ENCODE measurements at places on chromosomes 3 and 15.

DNA sequence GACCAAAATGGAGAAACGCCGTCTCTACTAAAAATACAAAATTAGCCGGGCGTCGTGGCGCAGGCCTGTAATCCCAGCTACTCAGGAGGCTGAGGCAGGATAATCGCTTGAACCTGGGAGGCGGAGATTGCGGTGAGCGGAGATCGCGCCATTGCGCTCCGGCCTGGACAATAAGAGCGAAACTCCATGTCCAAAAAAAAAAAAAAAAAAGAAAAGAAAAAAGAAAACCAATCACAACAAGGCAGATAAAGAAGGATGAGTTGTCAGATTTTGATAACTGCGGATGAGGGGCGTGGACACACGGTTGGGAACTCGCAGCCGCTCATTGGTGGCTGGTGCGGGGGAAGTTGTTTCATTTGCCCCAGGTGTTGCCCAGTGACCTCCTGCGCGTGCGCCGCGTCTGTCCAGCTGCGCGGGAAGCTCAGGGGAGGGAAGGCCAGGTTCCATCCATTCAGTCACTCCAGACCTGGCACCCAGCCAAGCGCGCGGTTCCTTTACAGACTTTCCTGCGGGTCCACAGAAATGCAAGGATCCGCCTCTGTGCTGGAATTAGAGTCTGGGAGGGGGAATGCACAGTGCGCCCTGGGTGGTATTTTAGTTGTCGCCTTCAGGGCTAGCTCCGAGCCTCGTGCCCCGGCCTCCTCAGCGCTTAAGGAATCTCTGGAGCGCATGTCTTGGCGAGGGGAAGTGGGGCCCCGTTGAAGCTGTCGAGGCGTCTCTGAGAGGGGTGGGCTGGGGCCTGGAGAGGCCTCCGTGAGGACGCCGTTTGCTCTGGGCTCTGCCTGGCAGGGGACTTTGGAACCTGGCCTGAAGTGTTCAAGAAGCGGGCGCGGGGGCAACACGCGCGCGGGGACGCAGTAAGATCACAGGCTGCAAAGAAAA lies 708 bp upstream of the GCHFR start:
- DNase-seq, result no peak

DNA sequence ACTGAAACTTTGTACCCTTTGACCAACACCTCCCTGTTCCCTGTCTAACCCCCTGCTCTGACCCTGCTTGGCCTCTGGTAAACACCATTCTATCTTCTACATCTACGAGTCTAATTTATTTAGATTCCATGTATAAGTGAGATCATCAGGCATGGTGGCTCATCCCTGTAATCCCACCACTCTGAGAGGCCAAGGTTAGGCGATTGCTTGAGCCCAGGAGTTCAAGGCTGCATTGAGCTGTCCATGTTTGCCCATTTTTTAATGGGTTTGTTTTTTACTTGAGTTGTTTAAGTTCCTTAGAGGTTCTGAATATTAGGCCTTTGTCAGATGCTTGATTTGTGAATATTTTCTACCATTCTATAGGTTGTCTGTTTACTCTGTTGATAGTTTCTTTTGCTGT lies 16.9 kb downstream of the FBXW12 start:
- DNase-seq, result no peak

DNA sequence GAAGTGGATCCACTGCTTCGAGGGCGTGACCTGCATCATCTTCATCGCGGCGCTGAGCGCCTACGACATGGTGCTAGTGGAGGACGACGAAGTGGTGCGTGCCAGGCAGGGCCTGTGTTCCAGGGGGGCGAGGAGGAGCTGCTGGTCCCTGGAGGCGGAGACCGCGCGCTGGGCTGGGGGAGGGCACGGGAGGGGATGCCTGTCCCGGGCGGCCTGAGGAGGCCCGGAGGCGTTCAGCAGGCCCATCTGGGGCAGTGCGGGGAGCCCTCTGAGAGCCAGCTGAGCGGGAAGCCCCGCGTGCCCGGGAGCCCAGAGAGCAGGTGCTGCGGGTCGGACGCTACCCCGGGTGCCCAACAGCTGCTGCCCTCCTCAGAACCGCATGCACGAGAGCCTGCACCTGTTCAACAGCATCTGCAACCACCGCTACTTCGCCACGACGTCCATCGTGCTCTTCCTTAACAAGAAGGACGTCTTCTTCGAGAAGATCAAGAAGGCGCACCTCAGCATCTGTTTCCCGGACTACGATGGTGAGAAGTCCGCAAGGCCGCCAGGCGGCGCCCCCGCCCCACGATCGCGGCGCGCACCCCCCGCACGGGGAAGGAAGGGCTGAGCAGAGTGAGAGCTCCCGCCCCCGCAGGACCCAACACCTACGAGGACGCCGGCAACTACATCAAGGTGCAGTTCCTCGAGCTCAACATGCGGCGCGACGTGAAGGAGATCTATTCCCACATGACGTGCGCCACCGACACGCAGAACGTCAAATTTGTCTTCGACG lies 2.9 kb downstream of the GNAT1 start:
- no peak for DNase-seq

- no peak for DNase-seq
Measured at GRCh38 chr15:59687836-59688235, 1.3 kb downstream of the BNIP2 start.

- no peak for DNase-seq
Measured at GRCh38 chr15:48437178-48437577, 105.9 kb downstream of the DUT start.

- DNase-seq, result no peak
Measured at GRCh38 chr3:98536456-98537017, 4.8 kb downstream of the GPR15 start.

- no peak for DNase-seq
Measured at GRCh38 chr3:135694142-135694541, 271.4 kb upstream of the PPP2R3A start.

DNA sequence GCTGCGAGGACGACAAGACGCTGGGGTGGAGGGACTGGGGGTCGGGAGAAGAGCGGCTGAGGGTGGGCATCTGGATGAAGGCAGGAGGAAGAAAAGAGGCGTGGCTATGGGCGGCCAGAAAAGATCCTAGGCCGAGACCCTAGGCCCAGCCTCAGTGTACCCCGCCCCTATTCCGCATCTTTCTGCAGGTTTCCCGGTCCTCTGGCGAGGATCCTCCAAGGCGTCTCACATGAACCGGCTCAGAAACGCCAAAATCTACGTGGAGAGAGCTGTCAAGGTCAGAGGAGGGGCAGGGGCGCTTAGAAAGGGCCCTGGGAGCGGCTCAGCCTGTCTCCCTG lies 340 bp downstream of the TTLL3 start:
- no peak for DNase-seq

DNA sequence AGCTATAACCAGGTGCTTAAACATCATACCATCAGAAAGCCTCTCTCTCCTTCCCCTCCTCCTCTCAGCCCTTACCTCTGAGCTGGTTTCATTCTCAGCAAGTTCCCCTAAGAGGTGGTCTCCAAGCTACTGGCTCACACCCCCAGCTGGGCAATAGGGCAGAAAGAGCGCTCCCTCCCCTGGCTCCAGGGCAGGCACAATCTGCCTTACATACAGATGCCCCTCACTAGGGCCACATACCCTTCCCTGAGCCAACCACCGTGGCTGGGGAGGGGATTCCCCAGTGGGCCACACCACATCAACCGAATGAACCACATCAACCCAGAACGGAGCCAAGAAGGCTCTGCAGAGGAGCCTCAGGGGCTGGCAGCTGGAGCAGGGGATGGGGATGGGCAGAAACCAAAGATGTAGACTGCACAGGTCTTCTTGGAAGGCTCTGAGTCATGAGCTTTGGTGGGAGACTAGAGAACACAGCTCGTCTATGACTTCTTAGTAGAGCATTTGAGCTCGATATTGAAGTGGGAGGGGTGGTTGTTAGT lies 4.6 kb upstream of the FBLN2 start:
- no peak for DNase-seq

DNA sequence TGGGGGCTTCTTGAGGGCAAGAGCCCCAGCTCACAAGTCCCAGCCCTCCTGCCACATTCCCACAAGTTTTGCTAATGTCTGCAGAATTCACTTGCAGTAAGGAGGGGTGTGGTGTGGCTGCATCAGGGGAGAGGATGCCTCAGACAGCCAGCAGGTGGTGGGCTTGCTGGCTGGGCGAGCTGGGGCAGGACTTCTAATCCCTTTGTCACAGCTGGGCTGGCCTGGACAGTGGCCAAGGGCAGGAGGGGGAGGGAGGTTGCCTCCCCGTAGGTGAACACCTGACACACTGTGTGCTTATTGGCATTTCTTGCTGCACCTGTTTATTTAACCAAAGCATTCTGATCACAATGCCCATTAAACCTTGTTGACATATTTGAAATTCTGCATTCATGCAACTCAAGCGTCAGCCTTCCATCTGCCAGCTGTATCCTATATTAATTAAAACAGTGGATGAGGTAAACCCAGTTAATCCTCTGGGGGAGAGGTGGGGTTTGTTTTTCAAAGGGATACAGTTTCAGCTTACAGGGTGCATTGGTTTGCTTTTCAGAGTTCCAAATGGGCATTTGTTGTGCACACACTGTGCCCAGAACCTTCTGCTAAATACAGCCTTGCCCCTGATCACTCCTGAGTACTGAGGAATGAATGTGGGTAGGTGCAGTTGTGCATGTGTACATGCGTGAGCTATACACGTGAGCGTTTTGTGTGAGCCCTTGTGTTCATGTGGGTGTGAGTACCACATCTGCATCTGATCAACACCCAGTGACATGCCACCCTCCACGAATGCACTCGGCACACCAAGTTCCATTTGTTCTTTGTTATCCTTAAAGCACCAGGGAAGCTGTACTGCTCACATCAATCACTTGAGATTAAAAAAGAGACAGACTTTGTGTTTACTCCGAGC lies 268.7 kb downstream of the XXYLT1 start:
- no peak for DNase-seq

GRCh38 chr15:37028625-37029296 lies 71.6 kb downstream of the MEIS2 start:
- DNase-seq, result no peak

- DNase-seq, result no peak
Measured at GRCh38 chr15:73375012-73375411, 6.3 kb upstream of the HCN4 start.

DNA sequence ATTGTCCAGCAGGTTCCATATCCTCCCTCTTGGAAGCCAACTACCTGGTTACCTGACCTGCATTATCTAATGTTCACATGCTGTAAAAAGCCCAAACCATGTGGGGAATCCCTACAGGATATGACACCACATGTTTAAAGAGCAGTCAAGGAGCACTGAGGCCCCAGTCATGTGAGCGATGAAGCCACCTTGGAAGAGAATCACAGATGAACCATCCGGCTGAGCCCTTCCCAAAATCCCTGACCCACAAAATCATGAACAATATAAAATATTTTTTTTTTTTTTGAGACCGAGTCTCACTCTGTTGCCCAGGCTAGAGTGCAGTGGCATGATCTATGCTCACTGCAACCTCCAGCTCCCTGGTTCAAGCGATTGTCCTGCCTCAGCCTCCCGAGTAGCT lies 10.6 kb upstream of the ANKDD1A start:
- no peak for DNase-seq

GRCh38 chr3:188287762-188288505 lies 134.0 kb downstream of the LPP start:
- no peak for DNase-seq

DNA sequence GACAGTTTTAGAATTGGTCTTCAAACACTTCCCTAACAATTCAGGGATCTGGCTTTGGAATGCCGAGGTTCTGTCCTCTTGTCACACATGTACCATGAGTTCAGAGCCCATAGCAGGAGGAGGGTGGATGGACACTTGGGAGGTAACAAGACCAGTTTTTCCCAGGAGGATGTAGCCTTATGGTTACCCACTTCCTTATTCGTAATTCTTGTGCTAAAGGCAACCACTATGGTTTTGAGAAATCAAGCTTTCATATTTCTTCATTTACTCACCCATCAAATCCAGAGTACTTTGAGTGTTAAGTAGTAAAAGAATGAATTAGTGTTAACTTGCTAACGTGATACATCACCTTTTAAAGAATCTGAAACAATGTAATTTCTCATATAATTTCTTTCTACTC lies 479.6 kb upstream of the ALCAM start:
- DNase-seq, result no peak

GRCh38 chr15:82570721-82571508 lies 30.7 kb upstream of the RPS17 start:
- no peak for DNase-seq

DNA sequence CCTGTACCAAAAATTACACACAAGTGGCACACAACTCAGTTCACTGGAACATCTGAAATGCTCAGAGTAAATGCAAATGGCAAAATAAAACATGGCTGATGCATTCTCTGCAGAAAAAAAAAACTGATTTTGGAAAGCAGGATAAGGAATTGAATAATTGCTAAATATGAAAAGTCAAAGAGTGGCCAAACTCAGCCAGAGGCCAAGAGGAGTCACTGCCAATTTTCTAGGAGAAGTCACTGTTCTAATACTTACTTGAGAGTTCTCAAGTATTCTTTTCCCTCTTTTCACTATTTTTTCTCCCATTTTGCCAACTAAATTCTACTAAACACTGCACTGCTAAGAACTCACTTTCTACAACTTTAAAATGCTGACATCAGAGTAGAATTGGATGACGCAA lies 1018.6 kb downstream of the TUSC7 start:
- no peak for DNase-seq

DNA sequence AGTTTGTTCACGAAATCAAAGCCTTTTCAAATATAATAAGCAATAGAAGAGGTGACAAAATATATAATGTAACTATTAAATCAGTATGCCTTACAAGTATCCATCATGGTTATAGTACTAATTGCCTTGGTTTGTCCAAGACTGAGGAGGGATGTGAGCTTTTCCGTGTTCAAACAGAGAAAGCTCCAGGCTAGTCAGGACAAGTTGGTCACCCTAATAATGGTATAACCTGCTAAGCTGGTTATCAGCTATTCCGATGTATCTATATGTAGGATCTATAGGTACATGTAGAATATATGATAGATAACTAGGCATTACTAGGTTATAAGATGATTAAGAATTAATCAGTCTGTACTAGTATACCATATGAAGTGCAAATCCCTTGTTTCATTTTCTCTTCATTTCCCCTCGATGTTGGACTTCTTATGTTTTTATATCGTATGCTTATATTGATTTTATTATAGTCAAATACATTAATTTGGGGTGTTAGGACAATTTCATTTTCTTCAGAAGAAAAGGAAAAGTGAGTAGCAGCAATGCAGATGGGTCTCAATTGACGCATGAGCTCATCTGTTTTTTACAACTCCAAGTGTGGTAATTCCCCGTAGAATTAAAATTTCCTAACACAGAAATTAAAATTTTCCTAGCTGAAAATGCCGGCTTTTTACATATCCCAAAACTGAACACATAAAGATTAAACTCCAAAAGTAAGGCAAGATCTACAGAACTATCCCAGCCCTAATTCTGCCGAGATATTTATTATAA lies 419.1 kb downstream of the TIGIT start:
- no peak for DNase-seq

DNA sequence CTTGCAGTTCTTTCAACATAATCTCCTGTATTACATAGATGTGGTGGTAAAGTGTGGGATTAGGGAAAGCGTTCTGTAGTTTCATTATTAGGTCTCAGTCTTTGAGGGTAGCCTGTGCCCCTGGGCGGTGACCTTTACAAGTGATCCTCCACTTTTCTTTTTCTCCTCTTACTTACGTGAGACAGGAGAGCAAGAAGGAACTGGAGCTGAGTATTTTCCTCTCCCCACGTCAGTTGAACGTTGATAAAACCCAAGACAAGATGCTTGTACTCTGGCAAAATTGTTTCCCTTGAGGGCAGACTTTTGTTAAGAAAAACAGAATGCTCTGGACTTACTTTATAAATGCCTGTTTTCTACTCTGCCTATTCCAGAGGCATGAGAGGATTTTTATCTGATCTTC lies 378.7 kb downstream of the ZNF385D start:
- DNase-seq, result no peak

GRCh38 chr15:101306341-101307047 lies 11.4 kb upstream of the SNRPA1 start:
- DNase-seq, result no peak

- DNase-seq, result no peak
Measured at GRCh38 chr3:157388976-157389375, 47.7 kb upstream of the PTX3 start.

- DNase-seq, result no peak
Measured at GRCh38 chr15:83204697-83205096, 2.9 kb downstream of the HDGFL3 start.
